ENCODE measurements at places on chromosomes 6 and 20.

GRCh38 chr20:22688485-22688884 is 104.1 kb upstream of the FOXA2 start:
- DNase-seq: no peak

DNA sequence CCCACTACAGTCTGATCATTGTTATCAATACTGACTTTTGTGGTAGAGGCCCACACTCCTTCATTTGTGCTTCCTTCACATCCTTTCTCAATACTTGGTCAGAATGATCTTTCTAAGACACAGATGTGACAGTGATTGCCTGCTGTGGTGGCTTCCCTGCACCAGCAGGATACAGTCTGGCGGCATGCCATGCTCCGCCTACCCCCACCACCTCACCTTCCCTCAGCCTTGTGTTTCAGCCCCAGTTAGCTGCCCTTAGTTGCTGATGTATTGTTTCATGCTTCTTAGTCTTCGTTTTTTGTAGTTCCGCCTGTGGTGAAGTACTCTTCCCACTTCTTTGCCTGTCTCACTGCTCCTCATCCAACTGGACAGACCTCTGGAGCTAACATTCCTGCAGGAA is 10.9 kb downstream of the LRRC1 start:
- peak; percentile 86 for DNase-seq

GRCh38 chr6:141848029-141848890 is 284.5 kb upstream of the GJE1 start:
- DNase-seq: no peak

DNA sequence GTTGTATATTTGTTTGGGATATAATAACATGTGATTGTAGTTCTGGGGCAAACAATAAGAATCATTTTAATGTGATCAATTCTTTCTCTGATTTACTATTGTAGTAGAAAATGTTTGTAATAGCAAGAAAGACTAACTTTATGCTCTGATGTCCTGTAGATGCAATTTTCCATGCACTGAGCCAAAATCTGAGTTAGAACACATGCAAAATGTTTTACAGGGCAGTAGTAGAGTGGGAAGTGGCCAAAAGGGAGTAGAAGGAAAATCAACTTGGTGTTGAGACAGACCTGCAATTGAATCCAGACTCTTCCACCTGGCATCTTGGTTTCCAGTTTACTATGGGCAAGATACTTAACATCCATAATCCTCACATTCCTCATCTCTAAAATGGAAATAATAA is 93.5 kb upstream of the BMP5 start:
- no peak for DNase-seq

- no peak for DNase-seq
These were observed 27.8 kb downstream of the PRPH2 start for GRCh38 chr6:42694586-42694985.

GRCh38 chr6:17707371-17707651 is 586 bp upstream of the NUP153 start:
- peak; percentile 44 for DNase-seq

GRCh38 chr6:10534419-10534762 is 13.2 kb downstream of the GCNT2 start:
- DNase-seq: no peak

GRCh38 chr6:43627008-43627825 is 1.8 kb downstream of the GTPBP2 start:
- no peak for DNase-seq

- DNase-seq: no peak
These were observed 4.8 kb downstream of the CRISP3 start for GRCh38 chr6:49739423-49739822.

DNA sequence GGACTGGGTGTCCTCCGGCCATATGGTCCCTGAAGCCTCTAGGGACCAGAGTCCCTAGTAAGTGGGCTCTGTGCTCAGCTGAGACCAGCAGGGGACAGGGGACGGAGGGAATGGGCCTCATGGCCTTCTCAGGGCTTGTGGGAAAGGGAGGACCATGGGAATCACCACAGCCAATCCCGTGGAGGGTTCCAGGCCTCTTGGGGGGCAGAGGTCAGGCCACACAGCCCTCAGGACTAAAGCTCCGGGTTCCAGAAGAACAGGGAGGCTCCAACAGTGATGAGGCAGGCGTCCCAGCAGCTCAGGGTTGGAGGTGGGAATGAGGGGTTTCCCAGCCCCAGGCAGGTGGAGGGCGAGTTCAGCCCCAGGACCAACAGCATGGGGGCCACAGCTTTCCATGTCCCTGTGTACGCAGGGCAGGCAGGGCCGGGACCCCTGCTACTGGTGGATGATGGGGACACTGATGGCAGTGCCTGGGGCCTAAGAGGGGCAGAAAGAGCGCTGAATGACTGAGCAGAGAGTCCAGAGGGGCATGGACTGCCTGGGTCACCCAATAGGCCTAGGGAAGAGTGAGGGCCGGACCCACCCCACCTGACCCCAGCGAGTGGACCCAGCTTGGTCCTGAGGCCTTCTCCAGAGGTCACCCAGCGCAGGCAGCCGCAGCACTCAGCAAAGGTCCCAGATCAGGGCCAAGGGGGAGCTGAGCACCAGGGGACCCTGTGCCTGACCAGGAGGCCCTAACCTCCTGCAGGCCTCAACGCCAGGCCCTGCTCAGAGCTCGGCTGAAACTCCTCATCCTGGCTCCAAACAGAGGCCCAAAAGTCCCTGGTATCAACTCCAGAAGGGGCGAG is 8.8 kb downstream of the MYL9 start:
- peak; percentile 45 for DNase-seq

DNA sequence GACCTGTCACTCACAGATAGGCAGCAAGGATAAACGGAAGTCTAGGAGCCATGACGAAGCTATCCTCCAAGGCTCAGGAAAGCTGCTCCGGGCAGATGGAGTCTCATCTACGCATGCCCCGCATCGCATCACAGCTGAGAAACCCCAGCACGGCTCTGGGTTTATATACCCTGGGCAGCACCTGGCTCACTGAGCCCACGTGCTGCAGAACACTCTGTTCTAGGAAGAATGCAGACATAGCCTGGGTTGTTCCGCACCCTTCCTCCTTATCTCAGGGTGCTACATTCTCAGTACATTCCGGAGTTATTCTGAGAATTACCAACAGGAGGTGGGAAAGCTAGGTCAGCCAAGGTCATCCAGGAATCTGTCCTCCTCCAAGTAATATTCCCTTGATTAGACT is 260.4 kb downstream of the CBLN4 start:
- no peak for DNase-seq

- no peak for DNase-seq
These were observed 260.6 kb upstream of the BMP2 start for GRCh38 chr20:6506906-6507305.

DNA sequence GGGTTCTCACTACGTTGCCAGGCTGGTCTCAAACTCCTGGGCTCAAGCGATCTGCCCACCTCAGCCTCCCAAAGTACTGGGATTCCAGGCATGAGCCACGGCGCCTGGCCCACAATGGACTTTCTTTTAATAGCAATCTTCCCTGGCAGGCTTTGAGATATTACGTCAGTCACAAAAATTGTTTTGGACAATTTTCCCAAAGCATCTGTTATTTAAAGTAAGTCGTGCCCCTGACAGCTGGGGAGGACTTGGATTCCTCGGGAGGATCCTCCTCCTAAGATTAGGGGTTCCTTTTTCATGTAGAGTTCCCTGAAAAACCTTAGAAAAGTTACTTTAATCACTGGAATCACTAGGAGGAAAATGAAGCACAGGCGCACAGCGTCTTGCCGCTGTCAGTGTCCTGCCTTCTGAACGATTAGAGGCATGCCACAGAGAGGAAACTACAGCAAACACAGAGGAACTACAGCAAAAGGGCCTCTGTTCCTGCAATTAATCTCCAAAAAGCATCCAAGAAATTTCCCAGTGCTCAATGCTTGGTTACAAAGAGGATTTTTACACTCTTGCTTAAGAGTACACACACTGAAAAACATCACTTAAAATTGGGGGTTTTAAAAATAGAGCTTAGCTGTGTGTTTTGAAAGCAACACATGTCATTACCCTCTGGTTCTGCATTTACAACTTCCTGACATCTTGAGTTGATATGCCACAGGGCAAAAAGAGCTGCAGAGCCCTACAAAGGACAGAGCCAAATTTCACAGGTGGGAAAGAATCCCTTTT is 4.5 kb downstream of the ACSS1 start:
- peak; percentile 12 for DNase-seq

DNA sequence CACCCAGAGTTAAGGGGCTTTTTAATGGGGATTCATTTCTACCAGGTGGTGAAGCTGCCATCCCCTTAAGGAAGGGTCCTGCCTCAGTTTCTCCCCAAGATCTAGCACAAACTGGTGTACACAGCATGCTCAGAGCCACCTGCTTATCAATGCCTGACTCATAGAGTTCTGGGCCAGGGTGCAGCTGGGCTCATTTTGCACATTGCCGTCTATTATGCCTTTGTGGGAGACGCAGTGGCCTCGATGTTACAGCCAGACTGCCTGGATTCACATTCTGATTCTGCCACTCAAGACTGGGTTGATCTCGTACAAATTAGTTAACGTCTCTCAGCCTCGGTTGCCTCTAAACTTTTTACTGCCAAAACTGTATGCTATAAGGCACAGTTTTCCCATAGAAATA is 365.7 kb downstream of the ZFAND3 start:
- no peak for DNase-seq

GRCh38 chr6:106165885-106166485 is 79.8 kb downstream of the PRDM1 start:
- peak; percentile 28 for DNase-seq

- no peak for DNase-seq
These were observed 157.5 kb downstream of the UNC5CL start for GRCh38 chr6:40881501-40881900.

- no peak for DNase-seq
These were observed 187.3 kb upstream of the HEY2 start for GRCh38 chr6:125562156-125562555.

DNA sequence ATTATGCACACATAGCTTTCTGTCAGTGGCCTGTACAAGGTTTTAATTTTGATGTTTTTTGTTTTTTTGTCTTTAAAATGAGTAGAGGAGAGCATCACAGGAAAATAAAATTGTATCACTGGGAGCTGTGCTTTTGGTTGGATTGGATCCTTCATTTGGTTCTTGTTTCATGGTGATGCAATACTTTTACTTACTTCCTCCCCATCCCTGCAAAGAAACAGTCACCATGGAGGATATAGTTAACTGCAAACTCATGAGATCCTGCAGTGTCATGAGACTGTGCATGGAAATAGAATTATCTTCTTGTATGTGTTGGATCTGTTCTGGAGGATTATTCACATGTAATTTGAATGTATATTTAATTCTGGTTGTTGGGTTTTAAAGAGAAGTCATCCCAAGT is 122.3 kb downstream of the JARID2 start:
- DNase-seq: no peak

- no peak for DNase-seq
These were observed 374 bp upstream of the ABCC10 start for GRCh38 chr6:43426928-43427405.

GRCh38 chr6:90212274-90212673 is 84.4 kb downstream of the BACH2 start:
- DNase-seq: peak; percentile 50

DNA sequence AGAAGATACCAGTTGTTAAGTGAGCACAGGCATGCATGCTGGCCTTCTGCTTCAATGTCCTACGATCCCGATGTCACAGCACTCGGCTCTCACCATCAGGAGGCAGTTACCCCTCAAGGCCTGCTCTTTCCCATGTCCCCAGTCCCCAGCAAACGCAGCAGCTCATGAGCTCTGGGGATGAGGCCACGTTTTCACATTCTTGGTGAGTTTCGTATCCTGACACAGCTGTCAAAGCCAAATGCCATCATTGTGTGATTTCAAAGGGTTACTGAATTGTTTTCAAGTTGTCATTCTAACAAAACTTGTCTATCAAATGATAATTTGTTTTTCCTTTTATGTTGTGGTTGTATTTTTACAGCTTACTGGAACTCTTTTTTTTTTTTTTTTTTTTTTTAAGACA is 226.9 kb upstream of the KCNG1 start:
- no peak for DNase-seq

DNA sequence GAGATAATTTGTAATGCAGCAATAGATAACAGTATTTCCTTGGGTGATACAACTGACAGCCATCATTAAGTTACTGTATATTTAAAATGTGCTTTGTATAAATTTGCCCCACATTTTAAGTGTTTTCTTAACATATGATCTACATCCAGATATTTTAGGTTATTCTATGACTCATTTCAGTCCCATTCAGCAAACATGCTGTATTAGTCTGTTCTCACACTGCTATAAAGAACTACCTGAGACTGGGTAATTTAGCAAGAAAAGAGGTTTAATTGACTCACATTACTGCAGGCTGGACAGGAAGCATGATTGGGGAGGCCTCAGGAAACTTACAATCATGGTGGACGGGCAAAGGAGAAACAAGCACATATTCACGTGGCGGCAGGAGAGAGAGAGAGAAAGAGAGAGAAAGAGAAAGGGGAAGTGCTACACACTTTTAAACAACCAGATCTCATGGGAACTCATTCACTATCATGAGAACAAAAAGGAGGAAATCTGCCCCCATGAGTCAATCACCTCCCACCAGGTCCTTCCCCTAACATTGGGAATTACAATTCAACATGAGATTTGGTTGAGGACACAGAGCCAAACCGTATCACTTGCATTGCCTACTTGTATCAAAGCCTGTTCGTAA is 9.6 kb upstream of the CHD6 start:
- no peak for DNase-seq

DNA sequence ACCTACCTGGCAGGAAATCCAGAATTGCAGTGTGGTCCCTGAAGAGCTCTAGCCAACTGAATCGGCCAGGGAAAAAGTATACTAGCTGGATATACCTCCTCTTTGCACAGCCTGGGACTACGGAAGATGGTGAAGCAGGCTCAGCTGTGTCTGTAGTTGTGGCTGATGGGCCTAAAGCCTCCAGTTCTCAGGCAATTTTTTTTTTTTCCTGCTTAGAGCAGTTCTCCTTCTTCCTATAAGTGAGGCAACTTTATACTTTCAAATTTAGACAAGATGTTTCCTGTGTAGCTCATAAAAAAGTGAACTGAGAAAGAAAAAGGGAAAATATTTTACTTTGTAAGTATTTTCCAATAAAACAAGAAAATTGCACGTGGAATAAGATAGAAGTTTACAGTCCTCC is 172.9 kb downstream of the CARMIL1 start:
- DNase-seq: no peak

GRCh38 chr6:64732888-64733287 is 974.1 kb downstream of the EYS start:
- DNase-seq: no peak

DNA sequence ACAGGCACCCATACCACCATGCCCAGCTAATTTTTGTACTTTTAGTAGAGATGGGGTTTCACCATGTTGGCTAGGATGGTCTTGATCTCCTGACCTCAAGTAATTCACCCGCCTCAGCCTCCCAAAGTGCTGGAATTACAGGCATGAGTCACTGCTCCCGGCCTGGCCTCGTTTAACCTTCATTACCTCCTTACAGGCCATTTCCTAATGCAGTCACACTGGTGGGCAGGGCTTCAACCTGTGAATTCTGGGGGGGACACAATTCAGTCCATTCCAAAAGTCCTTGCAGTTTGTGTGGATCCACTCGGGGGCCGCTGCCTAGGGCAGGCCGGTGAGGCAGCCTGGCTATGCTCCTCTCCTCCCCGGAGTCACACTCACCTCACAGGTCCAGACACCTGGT is 112.4 kb upstream of the SNX9 start:
- DNase-seq: peak; percentile 42
